ELR (cell line): ENCODE measurements at places on chromosomes 1 and 21.
A peak's percentile ranks its signal among the peaks of the same experiment; 100 is the strongest.

DNA sequence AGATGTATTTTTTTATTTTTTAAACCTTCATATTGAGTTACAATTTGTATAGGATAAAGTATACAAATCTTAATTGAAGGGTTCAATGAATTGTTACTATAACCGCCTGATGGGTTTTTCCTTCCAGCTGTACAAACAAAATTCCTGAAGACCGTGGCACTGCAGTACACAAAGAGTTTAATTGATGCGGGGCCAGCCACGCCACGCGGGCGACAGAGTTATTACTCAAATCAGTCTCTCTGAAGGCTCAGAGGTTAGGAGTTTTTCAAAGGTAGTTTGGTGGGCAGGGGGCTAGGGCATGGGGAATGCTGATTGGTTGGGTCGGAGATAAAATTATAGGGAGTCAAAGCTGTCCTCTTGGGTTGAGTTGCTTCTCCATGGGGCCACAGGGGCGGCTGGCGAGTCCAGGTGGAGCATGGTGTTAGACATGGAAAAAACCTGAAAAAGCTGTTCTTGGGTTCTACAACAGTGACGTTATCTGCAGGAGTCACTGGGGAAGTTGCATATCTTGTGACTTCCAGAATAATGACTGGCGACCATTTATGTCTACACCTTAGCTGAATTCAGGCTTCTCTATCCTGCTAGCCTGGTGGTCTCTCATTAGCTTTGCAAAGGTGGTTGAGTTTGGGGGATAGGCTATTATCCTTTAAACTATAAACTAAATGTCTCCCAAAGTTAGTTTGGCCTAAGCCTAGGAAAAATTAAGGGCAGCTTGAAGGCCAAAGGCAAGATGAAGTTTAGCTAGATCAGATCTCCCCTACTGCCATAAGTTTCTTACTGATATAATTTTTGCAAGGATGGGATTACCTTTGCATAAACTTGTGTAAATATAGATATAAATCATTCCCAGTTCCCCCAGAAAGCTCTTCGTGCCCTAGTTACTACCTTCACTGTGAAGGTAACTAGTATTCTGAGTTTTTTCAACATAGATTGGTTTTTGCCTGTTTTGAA is 13.0 kb upstream of the TMEM9 start:
- DNase-seq: no peak

GRCh38 chr1:95033843-95034242 is 38.9 kb downstream of the ALG14 start:
- peak; percentile 26 for DNase-seq

DNA sequence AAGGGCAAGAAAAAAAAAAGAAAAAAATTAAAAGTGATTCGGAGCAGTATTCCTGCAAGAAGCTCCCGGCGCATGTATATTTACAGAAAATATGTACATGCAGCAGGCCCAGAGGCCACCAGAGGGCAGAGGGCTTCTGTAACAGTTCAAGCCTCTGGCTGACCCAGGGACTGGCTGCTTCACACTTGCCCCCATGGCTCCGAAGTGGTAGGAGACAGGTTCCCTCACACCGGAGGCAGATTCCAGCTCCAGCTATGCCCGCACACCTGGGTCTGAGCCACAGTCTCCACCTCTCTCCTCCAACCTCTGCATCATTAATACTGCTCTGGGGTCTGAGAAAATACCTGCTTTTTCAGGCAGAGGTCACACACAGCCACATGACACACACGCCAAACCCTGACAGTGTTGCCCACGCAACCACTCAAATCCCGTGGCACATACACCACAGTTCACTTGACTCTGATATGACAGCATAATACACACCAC is 2.2 kb upstream of the ARHGAP30 start:
- peak; percentile 69 for DNase-seq

GRCh38 chr1:204494281-204495077 is at the start of gene PIK3C2B:
Gene PIK3C2B, minus strand, starts transcription at chr1:204494805. Its CDS starts 25,003 bp downstream, at chr1:204469802.
- peak; percentile 84 for DNase-seq

- peak; percentile 81 for DNase-seq
Observed at GRCh38 chr21:29656504-29657239, 283.1 kb downstream of the GRIK1 start.

DNA sequence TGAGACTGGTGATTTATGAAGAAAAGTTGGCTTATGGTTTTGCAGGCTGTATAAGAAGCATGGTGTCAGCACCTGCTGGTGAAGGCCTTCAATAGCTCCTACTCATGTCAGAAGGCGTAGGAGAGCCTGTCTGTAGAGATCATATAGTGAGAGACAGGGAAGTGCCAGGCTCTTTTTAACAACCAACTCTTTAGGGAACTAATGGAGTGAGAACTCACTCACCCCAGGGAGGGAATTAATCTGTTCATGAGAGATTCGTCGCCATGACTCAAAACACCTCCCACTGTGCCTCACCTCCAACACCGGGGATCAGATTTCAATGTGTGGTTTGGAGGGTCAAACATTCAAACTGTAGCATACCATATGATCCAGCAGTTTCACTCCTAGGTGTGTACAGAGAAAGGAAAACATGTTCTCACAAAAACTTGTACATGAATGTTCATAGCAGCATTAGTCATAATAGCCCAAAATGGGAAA is 72.6 kb downstream of the TTC3 start:
- DNase-seq: peak; percentile 30

GRCh38 chr21:26814386-26814785 is 30.8 kb downstream of the ADAMTS1 start:
- DNase-seq: no peak

DNA sequence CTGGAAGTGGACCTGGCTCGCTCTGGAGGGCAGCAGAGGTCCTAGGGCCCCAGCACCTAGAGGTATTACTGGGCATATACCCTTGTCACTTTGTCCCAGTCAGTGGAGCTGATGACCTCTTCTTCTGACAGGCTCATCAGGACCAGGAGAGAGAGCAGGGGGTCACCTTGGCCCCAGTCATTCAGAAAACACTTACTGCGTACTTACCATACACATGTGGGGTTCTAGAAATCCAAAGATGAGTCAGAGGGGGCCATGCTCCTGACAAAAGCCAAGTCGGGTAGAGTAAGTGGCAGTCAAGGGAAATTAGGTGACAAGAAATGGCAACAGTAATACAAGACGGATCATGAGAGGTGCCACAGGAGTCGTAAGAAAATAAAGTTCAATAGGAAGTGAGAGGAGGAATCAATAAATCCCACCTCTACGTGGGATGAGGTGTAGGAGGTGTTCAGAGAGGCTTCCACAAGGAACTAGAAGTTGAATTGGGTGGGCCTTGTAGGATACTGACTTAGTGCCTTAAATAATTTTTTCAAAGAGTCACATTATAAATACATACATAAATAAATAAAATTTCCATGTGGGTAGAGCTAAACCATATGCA is 6.8 kb downstream of the KCNC4 start:
- no peak for DNase-seq

- DNase-seq: no peak
Observed at GRCh38 chr1:167605576-167605975, 24.5 kb upstream of the RCSD1 start.

- DNase-seq: peak; percentile 98
Observed at GRCh38 chr1:235397733-235398132, 30.5 kb downstream of the TBCE start.

DNA sequence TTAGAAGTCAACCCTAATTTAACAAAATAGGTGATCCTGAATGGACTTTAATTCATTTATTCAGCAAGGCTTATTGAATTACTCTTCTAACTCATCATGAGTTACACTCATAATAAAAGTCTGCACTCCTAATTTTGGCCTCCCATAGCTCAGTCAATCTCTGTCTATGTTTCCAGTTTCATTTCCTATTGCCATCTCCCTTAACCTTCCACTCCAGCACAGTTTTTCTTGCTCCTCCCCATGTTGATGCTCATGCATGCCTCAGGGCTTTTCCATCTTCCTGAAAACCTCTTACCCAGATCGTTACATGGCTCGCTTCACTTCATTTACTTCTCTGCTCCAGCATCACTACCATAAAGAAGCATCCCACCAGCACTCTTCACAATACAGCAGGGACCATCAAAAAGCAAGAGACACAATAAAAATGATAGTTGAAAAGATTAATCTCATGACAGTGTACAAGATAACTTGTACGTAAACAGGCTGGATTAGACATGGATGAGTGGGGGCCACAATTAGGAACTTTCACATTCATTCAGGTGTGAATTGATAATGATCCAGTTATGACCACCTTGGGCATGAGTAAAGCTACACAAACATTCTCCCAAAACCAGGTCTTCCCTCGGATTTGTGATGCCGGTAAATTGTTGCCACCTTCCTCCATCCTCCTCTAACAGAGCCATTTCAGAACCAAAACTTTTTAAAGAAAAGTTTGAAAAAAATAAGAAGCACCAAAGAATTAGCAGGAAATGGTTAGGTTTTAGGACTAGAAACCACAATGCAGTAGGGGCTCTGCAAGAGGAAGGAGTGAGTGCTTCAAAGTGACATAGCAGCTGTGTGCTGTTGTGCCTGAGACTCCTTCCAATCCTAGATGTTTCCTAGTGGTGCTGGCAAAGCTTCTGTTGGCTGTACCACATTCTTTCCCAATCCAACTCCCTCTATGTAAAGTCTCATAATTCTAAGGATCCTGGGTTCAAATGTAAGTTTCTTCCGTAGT is 89.8 kb downstream of the OLFML2B start:
- DNase-seq: no peak

- DNase-seq: peak; percentile 83
Observed at GRCh38 chr1:246427611-246428010, 79.5 kb downstream of the SMYD3 start.

DNA sequence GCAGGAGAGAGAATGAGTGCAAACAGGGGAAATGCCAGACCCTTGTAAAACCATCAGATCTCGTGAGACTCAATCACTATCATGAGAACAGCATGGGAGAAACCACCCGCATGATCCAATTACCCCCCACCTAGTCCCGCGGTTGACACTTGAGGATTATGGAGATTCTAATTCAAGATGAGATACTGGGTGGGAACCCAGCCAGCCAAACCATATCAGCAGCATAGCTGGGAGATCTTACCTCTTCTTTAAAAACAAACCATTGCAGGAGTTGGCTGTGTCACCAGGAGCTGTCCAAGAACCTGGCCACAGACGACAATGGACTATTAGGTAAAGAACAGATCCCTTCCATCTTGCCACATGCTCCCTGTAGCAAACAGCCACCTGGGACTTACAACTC is 422.7 kb downstream of the MATN1 start:
- no peak for DNase-seq

DNA sequence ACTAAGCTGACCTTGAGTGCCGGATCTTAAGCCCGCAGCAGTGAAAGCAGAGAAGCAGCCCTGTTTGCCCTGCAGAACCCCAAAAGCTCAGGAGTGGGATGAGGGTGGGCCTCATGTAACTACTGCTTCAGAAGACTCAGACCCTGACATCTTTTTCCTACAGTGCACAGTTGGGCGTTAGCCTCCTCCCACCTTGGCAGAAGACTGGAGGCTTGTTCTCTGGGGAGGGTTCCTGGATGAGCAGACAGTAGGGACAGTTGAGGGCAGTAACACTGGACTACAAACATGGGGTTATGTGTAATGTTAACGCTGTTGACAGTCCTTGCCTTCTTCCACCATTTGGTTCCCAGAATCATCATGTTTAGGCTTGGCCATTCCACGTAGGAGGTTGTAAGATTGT is 9.6 kb downstream of the CTPS1 start:
- DNase-seq: no peak

GRCh38 chr1:20220036-20220435 is 33.7 kb upstream of the PLA2G2C start:
- no peak for DNase-seq

- DNase-seq: no peak
Observed at GRCh38 chr1:3101124-3101939, 32.3 kb downstream of the PRDM16 start.

DNA sequence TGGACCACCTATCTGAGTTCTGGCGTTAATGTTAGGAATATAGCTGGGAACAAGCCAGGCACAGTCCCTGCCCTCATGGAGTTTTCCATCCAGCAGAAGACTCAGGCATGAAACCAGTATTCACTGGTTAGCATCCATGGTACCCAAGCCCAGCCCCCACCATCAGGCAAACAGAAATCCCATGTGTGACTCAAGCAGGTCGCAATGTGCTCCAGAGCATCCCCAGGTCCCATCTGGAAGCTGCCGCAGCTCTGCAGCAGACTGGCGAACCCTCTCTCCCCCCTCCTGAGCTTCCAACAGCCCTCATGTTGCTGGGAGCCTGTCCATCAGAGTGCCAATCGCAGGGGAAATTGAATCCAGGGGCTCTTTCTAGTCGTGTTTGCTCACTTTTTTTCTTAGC is 174.2 kb downstream of the RRAGC start:
- DNase-seq: no peak

DNA sequence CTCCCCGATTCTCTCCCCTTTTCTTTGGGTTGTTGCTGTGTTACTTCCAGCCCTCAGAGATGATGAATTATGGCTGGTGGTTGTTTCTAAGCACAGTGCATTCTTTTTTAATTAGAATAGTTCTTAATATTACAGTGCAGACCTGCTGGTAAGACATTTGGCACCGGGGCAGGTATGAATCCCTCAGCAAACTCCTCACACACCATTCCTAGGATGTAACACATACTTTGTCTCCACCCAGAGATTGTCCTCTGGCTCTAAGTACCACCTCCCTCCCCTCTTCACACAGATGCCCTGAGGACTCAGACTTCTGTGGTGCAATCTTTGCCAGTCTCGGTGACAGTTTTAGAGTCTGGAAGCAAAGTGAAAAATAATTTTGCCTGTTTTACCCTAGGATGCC is 143.1 kb downstream of the HLX start:
- no peak for DNase-seq

GRCh38 chr1:159554261-159554660 is 18.5 kb upstream of the OR10J5 start:
- DNase-seq: peak; percentile 4

- no peak for DNase-seq
Observed at GRCh38 chr1:82921759-82922158, 1077.2 kb downstream of the TTLL7 start.

DNA sequence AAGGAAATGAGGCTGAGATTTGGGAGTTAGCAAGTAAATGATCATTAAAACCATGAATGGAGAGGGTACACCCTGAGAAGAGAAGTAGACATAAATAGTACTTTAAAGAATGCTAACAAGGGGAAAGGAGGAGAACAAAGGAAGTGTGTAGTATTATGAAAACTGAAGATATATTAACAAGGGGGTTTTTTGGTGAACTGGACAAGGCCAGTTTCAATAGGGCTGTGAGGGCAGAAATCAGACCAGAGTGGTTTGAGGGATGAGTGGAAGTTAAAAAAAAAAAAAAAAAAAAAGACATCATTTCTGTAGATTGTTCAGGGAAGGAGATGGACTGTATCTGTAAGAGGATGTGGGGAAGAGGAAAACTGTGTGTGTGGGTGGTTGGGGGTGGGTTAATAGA is 137.1 kb downstream of the PLA2G4A start:
- no peak for DNase-seq

GRCh38 chr1:220409771-220410595 is 118.0 kb upstream of the MARK1 start:
- no peak for DNase-seq

GRCh38 chr1:39080831-39081270 is 54.7 kb downstream of the NDUFS5 start:
- DNase-seq: peak; percentile 22

DNA sequence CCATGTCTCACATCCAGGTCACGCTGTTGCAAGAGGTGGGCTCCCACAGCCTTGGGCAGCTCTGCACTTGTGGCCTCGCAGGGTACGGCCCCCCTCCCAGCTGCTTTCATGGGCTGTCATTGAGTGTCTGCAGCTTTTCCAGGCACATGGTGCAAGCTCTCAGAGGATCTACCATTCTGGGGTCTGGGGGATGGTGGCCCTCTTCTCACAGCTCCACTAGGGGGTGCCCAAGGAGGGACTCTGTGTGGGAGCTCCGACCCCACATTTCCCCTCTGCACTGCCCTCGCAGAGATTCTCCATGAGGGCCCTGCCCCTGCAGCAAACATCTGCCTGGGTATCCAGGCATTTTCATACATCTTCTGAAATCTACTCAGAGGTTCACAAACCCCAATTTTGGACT is 219.4 kb downstream of the LRRC7 start:
- DNase-seq: no peak
